ENCODE measurements at places on chromosomes 5 and 9.

DNA sequence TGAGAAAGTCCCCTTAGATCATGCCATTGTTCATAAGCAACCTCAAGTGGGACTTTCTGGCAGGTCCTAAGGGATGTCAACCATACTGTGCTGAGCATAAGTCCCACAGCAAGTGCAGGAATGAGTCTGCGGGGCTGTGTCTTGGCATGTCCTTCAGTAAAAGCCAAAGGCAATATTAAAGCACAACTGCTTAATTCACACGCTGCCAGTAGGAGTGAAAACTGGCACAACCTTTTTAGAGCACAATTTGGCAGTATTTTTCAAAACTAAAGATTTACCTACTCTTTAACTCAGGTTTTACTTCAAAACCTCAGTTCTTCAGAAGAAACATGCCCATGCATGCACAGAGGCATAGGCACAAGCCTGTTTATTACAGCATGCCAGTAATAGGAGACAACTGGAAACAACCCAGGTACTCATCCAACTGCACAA lies 24.4 kb upstream of the SMAD5 start:
- DNase-seq, result no peak

GRCh38 chr5:175547842-175548241 lies 69.5 kb downstream of the SFXN1 start:
- DNase-seq, result no peak

DNA sequence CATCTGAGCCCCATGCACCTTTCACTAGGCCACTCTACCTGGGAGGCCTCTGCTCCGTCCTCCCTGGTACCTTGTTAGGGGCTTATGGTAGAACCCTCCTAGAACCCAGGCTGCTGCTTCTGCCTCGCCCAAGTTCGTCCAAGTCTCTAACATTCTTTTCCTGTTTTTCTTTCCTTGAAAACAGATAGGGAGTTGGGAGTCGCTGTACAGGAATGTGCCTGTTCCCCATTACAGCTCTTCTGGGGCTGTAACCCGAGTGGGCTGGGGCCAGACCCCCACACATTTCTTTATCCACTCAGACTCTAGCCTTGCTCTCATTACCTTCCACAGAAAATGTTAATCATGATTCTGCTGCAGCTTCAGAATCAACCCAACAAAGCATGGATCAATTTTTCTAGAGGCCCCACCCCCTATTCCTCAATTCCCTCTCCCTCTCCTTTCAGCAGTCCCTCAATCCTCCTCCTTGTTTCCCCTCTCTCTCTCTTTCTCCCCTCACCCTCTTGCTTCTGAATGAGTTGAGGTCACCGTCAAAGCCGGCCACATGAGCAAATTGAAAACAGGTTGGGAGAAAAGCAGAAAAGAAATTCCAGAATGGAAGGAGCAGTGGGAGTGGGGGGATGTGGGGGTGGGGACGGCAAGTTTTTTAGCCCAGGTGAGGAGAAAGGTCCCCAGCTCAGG lies 193.8 kb upstream of the TRIM32 start:
- no peak for DNase-seq

DNA sequence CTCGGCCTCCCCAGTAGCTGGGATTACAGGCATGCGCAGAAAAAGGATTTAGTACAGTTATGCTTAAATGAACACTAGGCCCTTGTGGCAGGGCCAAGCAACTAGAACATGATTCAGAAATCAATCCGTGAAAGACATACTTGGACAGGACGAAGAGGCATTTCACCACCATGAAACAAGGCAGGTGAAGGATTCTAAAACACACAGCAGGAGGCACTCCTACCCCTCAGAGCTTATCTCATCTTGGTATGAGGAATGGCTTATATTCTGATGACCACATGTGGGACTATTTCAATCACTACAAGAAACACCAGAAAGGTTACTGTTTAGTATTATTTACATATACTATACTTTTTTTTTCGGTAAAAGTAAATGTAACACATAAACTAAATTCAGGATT lies 15.7 kb downstream of the OR2S2 start:
- DNase-seq, result no peak

- no peak for DNase-seq
Observed at GRCh38 chr9:95383845-95384244, 66.3 kb upstream of the FANCC start.

DNA sequence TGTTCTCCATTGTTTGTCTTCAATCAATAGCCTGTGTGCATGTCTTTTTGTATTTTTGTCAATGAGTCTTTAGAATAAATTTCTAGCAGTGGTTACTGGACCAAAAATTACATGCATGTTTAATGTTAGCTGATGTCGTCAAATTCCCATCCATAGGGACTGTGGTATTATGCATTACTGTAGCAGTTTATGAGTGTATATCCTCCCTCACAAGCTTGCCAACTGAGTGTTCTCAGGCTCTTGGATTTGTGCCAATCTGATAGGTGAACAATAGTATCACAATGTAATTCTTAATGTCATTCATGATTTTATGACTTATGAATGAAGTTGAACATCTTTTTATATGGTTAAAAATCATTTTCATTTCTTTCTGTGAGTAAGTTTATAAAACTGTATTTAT lies 13.0 kb downstream of the SNX24 start:
- DNase-seq, result peak; percentile 21

- no peak for DNase-seq
Observed at GRCh38 chr5:134131165-134131564, 16.7 kb downstream of the TCF7 start.

All from fibroblast of skin of left quadriceps (primary cell).